ENCODE measurements at places on chromosomes 3 and 15.
A peak's percentile ranks its signal among the peaks of the same experiment; 100 is the strongest.

GRCh38 chr15:70125605-70126004 lies 27.9 kb upstream of the TLE3 start:
- DNase-seq: no peak

- no peak for DNase-seq
Measured at GRCh38 chr3:15591928-15592327, 9.4 kb downstream of the HACL1 start.

DNA sequence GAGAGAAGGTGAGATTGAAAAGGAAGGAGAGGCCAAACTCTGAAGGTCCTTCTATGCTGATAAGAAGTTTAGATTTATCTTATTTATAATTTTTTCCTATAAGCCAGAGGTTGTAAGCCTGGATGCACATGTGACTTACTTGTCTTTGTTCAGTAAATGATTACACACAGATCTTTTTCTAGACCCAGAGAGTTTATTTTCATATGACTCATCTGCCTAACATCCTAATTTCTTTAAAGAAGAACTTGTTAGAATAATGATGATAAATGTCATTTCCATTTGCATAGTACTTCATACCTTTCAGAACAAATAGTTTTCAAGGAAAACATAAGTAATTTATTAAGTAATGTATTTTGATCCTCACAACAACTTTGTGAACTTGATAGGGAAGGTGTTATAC lies 434.8 kb upstream of the DPH6 start:
- DNase-seq: no peak

- DNase-seq: no peak
Measured at GRCh38 chr3:159751146-159751545, 237.5 kb upstream of the IL12A start.

GRCh38 chr3:155356594-155357370 lies 63.3 kb upstream of the STRIT1 start:
- peak; percentile 38 for DNase-seq

DNA sequence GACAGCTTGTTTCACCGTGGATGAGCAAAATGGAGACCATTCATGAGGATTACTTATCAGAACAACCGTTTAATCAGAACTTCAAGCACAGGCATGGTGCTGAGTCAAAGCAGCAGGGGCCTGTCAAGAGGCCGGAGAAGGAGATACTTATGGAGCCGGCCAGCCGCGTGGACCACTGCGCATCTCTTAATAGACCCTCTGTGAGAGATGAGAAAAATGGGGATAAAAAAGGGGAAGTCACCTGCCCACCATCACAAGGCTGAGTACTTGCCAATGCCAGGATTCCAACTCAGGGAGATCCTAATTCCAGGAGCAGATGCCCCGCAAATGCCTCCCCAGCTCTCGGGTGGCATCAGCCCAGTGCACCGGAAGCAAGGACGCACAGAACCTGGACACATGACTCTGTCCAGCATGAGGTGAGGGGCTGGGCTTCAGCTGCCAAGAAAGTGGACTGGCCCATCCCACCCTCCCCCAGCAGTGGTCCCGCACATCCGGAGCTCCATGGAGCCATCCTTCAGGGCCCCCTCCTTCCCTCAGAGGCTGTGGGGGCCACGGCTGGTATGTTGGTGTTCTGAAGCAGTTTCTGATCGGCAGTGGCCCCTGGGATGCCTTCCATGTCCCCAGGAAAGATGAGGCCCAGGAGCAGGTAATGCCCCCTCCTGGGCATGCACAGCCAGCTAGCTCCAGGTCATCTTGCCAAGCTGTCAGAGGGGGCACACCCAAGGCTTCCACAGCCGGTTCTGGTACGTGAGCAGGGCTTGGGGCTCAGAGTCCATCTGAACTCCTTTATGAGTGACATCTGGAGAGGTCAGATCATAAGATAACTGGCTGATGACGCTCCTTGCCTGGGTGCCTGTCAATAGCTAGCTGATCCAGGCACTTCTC lies 143.8 kb downstream of the ATP10A start:
- no peak for DNase-seq
